Type B pancreatic cell (in vitro differentiated cells): ENCODE measurements at places on chromosomes 16 and 17. TPM values are rescaled to one million over a fixed set of nuclear protein-coding genes. Genes with fewer than 3 reads are reported as not detected.

- no peaks in the 10 kb centered on the region for H3K36me3 ChIP-seq
- no peak for DNase-seq
- H3K4me1 ChIP-seq, result peaks cover 60% of the 10 kb centered on the region
- no peaks in the 10 kb centered on the region for H3K27me3 ChIP-seq
Measured at GRCh38 chr17:17751489-17752088, 70.3 kb downstream of the RAI1 start.

DNA sequence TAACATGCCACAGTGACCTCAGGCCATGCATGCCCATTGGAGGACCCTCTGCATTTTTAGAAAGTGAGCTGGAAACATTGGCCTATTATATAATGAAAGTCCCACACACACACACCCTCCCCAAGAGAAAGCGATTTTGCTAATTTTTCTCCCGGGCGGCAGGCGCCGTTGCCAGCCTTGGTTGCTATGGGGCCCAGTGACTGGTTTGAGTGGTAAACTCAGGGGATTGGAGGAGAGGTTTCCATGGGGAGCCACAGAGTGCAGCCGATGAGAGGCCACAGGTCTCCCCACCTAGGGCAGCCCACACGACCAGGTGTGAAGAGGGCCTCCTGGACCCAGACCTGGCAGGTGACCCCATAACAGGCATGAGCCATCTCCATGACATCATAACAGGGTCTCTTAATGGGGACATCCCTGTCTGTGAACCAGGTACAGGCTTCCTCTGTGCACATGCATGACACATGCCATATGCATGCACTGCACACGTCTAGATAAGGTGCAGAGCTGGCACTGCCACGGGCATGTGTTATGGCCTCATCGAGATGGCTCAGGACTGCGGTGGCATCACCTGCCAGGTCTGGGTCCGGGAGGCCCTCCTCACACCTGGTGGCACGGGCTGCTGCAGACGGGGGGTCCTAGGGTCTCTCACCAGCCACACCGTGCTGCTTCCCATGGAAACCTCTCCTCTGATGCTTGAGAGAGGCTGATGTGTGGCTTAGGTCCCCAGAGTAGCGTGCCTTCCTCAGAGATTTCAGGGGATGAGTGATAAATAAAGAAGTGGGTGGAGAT, 144.1 kb downstream of the RBFOX3 start:
- no peak for DNase-seq
- peaks cover 8% of the 10 kb centered on the region for H3K4me1 ChIP-seq
- H3K4me3 ChIP-seq, result no peak overlapping the region
- H3K27me3 ChIP-seq, result peaks cover 37% of the 10 kb centered on the region
- no peak overlapping the region for H3K27ac ChIP-seq

DNA sequence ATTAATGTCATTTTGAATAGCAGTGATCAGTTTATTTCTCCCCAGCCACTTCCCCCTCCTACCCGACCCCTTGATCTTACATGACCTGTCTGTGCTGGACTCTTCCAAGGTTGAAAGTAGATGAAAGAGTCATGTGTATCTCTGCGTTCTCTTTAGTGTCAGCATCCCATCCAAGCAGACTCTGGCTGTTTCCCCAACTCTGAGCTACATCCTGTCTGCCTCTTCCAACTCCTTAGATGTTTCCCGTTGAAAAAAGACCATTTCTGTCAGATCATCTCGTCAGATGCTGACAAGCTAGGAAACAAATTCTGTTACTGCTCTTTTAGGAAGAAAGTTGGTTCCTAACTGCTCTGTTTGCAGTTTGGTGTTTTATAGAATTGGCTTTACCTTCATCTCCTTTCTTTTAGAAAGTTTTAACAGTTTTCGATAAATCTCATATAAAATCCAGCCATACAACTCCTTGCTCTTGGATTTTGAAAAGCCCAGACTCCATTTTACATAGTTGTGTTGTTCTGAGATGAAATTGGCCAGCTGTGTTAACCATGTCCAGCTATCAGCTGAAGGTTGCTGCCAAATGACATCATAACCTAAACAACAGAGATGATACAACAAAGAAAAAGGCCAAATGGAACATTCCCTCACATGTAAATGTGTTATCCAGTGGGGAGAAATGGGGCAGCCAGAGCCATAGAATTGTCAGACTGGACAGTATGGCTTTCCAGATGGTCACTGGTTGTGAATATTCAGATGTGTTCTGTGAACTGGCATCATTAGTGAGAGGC, 43.5 kb downstream of the CYB561 start:
- no peak overlapping the region for H3K27ac ChIP-seq
- no peak overlapping the region for H3K4me3 ChIP-seq
- H3K27me3 ChIP-seq, result no peaks in the 10 kb centered on the region

DNA sequence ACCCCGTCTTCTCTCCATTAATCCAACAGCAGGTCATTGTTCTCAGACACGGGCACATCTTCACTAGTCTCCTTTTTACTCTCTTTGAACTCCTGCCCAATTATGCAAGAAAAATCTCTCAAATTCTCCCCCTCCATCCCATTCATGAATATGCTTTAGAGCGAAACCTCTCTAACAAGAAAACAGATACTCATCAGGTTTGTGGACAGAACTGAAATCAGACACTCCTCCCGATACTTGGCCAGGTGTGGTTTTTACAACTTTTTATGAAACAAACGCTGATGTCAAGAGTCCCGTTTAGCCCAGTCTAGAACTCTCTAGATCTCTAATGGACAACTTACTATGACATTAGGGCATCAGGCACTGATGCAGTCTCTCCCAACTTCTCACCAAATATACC, 40.9 kb downstream of the PIK3R5 start:
- no peaks in the 10 kb centered on the region for H3K4me1 ChIP-seq
- no peaks in the 10 kb centered on the region for H3K36me3 ChIP-seq
- no peak overlapping the region for H3K4me3 ChIP-seq
- no peak overlapping the region for H3K27ac ChIP-seq

- H3K27me3 ChIP-seq, result no peaks in the 10 kb centered on the region
- peaks cover 42% of the 10 kb centered on the region for H3K36me3 ChIP-seq
- DNase-seq, result no peak
- peaks cover 16% of the 10 kb centered on the region for H3K4me1 ChIP-seq
- H3K4me3 ChIP-seq, result no peak overlapping the region
- H3K27ac ChIP-seq, result no peak overlapping the region
Measured at GRCh38 chr17:56936697-56937322, 23.0 kb upstream of the TRIM25 start.

Gene PRRT2
- 1.4 and 15.1 TPM in 2 replicates for total RNA-seq

Gene HAP1
- 4.3 and 11.6 TPM in 2 replicates for total RNA-seq

DNA sequence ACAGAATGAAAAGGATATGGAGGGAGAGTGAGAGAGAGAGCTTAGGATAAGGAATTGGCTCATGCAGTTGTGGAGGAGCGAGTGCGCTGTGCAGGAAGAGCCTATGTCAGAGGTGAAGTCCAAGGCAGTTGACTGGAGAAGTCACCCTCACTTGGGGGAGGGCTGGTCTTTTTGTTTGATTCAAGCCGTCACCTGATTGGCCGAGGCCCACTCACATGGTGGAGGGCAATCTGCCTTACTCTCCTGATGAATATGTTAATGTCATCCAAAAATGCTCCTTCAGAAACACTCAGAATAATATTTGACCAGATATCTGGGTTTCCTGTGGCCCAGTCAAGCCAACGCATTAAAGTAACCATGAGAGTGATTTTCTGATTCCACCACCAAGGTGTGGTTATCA, 131.7 kb downstream of the KATNIP start:
- DNase-seq, result no peak
- no peaks in the 10 kb centered on the region for H3K27me3 ChIP-seq
- H3K4me1 ChIP-seq, result peaks cover 24% of the 10 kb centered on the region
- H3K4me3 ChIP-seq, result no peak overlapping the region
- H3K27ac ChIP-seq, result peak overlapping the region; percentile 11
- H3K36me3 ChIP-seq, result peaks cover 36% of the 10 kb centered on the region

DNA sequence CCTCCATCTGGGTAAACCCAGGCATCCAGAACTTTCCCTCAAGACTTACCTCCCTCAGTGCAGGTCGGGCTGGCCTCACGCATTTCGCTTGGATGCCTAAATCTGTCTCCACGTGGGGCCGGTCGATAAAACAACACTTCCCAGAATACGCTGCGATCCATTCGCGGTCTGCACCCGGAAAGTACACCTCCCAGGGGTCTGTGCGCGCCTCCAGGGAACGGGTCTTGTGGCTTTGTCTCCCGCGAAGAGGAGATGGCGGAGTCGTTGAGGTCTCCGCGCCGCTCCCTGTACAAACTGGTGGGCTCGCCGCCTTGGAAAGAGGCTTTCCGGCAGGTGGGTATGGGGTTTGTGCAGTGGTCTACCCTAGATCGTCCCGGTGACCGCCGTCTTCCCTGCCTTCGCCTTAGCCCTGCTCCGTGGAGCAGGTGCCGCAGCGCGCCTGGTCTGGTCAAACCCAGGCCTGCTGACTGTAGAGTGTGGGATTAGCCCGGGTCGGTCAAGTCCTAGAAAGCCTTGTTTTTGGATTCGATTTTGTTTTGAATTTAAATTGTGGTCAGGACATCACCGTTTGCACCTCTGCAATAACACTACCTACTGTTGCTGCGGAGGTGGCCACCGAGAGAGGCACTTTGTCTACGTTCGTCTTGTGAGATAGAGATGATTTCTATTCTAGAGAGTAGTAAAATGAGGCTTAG, at the start of gene RPAIN:
Gene RPAIN, plus strand, starts transcription at position 224 of the 695 bp plus-strand sequence. Its CDS starts 29 bp downstream, at position 253.
- peak within 1 kb of the TSS; percentile 99 for H3K27ac ChIP-seq
- H3K27me3 ChIP-seq, result no peaks in the 10 kb centered on the region
- H3K4me1 ChIP-seq, result peaks cover 16% of the 10 kb centered on the region

Gene MYO15A
- 1.8 and 2.2 TPM in 2 replicates for total RNA-seq

Gene CXCL16
- 15.2 and 23.0 TPM in 2 replicates for total RNA-seq

- no peaks in the 10 kb centered on the region for H3K36me3 ChIP-seq
- no peak overlapping the region for H3K4me3 ChIP-seq
- H3K4me1 ChIP-seq, result no peaks in the 10 kb centered on the region
- no peak overlapping the region for H3K27ac ChIP-seq
- DNase-seq, result no peak
- H3K27me3 ChIP-seq, result no peaks in the 10 kb centered on the region
Measured at GRCh38 chr17:78458091-78458490, 79.6 kb downstream of the PGS1 start.

DNA sequence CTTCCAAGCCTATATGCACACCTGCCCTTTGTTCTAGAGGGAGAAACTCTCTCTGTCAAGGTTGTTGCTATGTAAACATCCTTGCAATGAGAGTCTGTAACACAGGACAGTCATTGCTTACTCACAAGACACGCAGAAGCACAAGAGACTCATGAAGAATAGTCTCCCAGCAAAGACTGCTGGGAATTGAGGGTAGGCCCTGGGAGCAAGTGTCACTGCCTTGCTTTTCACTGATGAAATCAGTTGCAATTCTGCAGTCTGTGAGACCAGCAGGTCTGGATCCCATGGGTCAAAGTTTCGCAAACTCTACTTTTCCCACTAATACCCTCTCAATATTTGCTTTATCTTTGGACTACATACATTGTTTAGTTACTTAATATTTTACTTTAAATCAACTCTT, 177.4 kb downstream of the FTO start:
- DNase-seq, result no peak
- no peaks in the 10 kb centered on the region for H3K4me1 ChIP-seq
- no peaks in the 10 kb centered on the region for H3K27me3 ChIP-seq

Gene SLC13A5
- total RNA-seq, result 2.2 and 2.9 TPM in 2 replicates

GRCh38 chr17:32917842-32918241, 10.1 kb upstream of the TMEM98 start:
- no peak overlapping the region for H3K27ac ChIP-seq
- no peaks in the 10 kb centered on the region for H3K36me3 ChIP-seq
- H3K27me3 ChIP-seq, result no peaks in the 10 kb centered on the region
- no peaks in the 10 kb centered on the region for H3K4me1 ChIP-seq

DNA sequence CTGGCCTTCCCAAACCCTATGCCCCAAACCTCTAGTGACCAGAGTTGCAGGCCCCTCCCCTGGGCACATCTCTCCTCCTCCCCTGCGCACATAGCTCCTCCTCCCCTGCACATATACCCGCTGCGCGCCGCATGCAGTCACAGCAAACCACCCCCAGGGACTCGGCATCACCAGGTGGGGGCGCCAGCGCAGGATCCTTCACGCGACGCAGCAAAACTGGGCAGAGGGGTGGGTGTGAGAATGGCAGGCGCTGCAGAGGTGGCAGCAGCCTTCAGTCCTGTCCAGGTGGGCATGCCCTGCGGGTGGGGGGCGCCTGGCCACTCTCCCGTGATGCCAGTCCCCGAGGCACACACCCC, 5.6 kb downstream of the CORO6 start:
- H3K27me3 ChIP-seq, result peaks cover 61% of the 10 kb centered on the region
- DNase-seq, result peak; percentile 79
- H3K27ac ChIP-seq, result no peak overlapping the region
- H3K4me1 ChIP-seq, result no peaks in the 10 kb centered on the region

Gene RASD1
- total RNA-seq, result 6.4 and 9.2 TPM in 2 replicates

- DNase-seq, result no peak
- no peak overlapping the region for H3K4me3 ChIP-seq
- H3K27ac ChIP-seq, result peak overlapping the region; percentile 47
- peaks cover 5% of the 10 kb centered on the region for H3K4me1 ChIP-seq
- peaks cover 9% of the 10 kb centered on the region for H3K36me3 ChIP-seq
Measured at GRCh38 chr17:75241996-75242460, 19.4 kb downstream of the GGA3 start.

Gene ACSM5
- total RNA-seq, result not detected in 2 replicates

Gene MYOCD
- 0.07 and 0.31 TPM in 2 replicates for total RNA-seq

DNA sequence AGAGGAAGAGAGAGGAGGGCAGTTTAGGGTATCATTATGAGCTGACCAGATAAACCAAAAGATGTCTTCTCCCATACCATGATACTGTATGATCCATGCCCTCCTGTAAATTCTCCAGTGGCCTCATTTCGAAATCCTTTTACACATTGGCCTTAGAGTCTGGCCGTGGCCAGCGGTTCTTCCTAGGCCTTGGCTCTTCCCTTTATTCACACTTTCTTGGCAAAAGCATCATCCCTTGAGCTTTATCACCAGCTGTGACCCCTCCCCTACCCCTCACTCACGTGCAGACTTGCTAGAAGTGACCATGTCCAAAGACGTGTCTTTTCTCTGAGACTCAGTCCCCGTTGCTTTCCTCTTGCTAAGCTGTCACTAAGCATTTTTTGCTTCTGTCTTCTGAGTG, 22.8 kb downstream of the KATNIP start:
- H3K4me1 ChIP-seq, result peaks cover 8% of the 10 kb centered on the region
- DNase-seq, result no peak
- no peaks in the 10 kb centered on the region for H3K27me3 ChIP-seq
- no peak overlapping the region for H3K27ac ChIP-seq
- no peak overlapping the region for H3K4me3 ChIP-seq

DNA sequence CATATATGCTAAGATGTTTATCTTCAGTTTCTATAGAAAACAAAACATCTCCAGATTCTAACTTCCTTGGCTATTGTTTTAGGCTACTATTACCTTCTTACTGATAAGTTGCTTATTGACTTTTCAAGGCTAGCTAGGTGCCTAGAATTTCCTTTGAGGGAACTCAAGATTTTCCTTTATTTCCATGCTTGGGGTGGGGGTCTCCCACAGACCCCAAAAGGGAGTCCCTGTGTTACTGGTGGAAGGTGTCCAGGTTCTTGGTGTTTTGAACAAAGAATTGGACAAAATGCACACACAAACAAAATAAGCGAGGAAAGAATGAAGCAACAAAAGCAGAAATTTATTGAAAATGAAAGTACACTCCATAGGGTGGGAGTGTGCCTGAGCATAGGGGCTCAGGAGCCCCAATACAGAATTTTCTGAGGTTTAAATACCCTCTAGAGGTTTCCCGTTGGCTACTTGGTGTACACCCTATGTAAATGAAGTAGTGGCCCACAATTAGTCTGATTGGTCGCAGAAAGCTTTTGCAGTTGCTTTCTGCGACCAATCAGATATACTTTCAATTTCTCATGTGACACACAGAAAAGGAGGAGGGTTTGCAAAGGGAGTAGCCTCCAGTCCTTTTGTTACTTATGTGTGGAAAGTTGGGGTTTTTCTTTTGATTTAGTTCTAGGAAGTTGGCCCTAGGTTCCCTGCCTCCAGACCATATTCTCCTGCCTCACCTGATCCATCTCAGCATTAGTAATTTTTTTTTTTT, 67.5 kb downstream of the MARF1 start:
- no peaks in the 10 kb centered on the region for H3K4me1 ChIP-seq
- no peak overlapping the region for H3K27ac ChIP-seq
- no peak overlapping the region for H3K4me3 ChIP-seq
